Stimulated activated CD4-positive, alpha-beta T cell treated with anti-CD3 and anti-CD28 coated beads, Interleukin-15, amount 100 ng/mL, for 24 hours (primary cell): ENCODE measurements at places on chromosomes 12 and 14.

DNA sequence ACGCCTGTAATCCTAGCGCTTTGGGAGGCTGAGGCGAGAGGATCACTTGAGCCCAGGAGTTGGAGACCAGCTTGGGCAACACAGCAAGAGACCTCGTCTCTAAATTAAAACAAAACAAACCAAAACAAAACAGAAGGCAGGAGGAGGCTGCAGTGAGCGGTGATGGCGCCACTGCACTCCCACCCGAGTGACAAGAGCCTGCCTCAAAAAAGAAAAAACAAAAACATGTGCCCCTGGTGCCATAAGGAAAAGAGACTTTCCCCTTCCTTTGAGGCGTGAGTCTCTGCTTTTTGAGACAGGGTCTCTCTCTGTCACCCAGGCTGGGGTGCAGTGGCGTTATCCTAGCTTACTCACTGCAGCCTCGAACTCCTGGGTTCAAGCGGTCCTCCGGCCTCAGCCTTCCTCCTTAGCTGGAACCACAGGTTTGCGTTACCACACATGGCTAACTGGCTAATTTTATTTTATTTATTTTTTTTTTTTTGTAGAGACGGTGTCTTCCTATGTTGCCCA, 9.0 kb upstream of the EAPP start:
- DNase-seq = no peak

- no peak for DNase-seq
Observed at GRCh38 chr14:63603749-63604277, 37.9 kb downstream of the WDR89 start.

DNA sequence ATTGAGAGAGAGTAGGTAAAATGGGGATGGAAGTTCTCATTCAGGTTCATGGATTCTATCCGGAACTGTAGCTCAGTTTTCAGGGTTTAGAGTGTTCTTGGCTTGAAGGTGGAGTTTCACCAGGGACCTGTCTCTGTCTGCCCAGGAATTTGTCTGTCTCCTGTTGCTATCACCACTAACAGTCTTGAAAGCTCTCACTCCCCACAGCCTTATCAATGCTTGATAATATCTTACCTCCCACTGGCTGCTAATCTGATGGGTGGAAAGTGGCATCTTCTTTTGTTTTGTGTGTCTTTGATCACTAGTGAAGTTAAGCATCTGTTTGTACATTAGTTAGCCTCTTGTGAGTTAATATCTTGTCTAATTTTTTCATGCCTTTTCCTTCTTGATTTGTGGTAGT, 60.3 kb upstream of the TSPAN11 start:
- DNase-seq = no peak

DNA sequence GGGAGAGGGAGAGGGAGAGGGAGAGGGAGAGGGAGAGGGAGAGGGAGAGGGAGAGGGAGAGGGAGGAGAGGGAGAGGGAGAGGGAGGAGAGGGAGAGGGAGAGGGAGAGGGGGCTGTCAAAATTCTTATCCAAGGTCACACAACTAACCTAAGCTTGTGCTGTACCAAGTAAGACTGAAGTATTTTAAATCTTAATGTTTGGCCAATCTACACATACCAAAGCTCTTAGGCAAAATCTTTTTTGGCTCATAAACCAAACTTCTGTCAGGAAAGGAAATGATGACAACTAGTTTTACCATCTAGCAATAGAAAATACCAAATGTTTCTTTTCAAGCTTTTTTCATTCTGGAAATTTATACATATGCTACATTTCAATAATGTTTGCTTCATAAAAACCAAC, 33.8 kb downstream of the CCDC38 start:
- no peak for DNase-seq
